ENCODE measurements at places on chromosomes 4 and X. TPM values are rescaled to one million over a fixed set of nuclear protein-coding genes. Genes with fewer than 3 reads are reported as not detected.
A peak's percentile ranks its signal among the peaks of the same experiment; 100 is the strongest.

DNA sequence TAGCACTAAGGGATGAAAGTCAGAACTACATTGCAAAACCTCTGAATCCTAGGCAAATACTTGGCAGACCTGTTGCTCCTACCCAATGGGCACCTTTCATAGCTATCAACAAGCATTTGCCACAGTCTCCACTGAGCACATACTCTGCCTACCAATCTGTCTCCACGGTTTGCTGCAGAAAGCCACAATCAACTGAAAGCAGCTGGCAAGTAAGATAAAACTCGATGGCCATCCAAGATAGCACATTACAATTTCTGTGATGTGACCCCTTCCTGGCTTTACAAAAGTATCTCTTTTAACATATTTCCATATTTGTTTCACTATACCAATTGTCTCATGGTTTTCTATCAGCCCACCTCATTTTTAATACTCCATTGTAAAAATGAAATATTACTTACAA, 1060.5 kb upstream of the INTU start:
- no peak for DNase-seq

- no peak for DNase-seq
Measured at GRCh38 chr4:133581996-133582619, 433.0 kb downstream of the PCDH10 start.

DNA sequence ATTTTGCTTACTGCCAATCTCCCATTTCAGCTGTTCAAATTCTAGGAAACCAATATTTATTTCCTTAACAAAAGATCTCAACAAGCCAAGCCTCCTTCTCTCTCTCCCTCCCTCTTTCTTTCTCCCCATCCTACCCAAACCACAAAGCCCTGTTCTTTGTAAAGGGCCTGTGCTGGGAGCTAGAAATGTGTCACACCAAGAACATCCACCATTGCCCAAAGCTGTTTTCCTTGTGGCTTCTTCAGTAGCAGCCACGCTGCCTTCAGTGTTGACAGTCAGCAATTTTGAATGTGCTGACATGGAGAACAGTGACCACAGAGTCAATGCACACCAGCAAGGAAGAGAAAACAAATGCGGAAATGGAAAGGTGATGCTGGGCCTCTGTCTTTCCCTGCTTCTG, 203.0 kb downstream of the MAML3 start:
- DNase-seq = no peak

DNA sequence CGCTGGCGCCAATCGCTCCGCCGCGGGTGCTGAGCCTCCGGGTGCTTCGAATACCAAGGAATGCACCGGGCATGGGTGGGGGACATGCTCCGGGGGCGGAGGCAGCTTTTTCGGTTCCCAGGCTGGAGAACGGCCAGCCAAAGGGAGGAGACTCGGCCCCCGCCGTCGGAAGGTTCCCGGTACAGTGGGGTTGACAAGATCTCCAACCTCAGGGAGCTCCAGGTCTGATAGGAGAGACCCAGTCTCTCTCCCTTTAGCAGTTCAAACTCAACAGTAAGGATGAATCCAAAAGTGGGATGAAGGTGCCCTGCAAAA, 29.1 kb upstream of the BCORL1 start:
- no peak for DNase-seq

DNA sequence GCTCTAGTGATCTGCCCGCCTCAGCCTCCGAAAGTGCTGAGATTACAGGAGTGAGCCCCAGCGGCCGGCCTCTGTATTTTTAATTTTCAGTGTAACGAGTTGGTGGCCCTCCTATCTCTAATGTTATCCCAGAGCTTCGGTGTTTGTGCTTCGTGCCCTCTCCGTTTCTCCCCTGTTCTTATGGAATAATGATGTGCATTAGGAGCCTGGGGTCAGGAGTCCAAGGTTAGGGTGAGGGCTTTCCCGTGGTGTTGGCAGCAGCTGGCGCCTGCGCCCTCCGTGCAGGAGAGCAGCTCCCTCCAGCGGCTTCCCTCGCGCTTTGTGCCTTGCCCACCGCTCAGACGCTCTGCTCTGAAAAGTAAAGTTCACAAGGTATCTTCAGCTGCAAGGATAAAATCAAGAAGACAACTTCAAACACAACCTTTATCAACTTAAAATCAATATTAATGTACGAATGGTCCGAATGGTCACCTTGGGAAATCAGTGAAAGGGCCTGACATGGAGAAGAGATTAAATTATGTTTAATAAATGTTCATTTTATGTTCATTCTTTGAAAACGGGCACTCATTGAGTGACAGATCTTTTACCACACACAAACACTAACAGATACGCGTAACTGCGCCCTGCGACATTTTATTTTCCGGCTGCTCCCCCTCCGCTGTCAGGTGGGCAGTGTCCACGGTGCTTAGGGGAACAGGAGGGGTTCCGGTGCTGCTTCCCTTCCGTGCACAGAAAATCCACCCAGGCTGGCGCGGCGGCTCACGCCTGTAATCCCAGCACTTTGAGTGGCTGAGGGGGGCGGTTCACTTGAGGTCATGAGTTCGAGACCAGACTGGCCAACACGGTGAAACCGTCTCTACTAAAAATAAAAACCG, 62.4 kb downstream of the TRAPPC11 start:
- DNase-seq = peak; percentile 68

GRCh38 chr4:14441561-14441960, 560.7 kb upstream of the CPEB2 start:
- DNase-seq = no peak

DNA sequence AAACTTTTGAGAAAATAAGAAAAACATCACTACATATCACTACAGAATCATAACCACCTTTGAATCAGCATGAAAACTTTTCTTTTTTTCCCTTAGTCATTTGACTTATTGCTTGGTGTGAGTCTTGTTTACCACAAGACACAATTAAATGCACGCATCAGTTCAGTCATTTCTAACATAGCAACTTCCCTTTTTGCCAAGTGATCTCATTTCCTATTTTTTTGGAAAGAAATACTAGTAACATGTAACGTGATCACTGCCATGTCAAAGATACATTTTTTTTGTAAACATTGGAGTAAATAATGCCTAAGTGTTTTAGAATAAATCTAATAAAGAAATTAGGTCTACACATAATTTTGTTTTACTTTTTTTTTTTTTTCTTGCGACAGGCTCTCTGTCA, 5.1 kb upstream of the CXCL8 start:
- DNase-seq = peak; percentile 90

GRCh38 chr4:2958446-2958845, 4.8 kb downstream of the NOP14 start:
- peak; percentile 64 for DNase-seq

The SPRY1 gene
- 43.7 TPM for total RNA-seq

Data from endothelial cell of umbilical vein (primary cell).